ENCODE measurements at places on chromosomes 16 and 17.

DNA sequence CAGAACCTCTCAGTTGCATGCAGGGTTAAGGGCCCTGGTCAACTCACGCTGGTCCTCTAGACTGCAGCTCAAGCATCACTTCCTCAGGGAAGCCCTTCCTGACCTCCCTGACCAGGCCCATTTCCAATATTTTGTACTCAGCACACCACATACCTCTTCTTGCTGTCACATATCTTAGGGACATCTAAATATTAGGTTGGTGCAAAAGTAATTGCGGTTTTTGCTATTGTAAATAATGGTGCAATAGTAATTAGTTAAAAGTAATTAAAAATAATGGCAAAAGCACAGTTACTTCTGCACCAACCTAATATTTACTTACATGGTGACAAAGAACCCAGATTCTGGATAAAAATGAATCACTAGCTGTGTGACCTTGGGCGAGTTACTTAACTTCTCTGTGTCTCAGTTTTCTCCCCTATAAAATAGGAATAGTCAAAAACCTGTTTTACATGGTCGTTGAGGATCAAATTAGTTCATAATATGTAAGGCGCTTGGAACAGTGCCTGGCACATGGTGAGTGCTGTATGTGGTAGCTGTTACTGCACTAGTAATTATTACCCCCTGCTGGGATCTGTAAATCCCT, 177.4 kb downstream of the PRKCB start:
- DNase-seq, result no peak

GRCh38 chr16:60318486-60318885, 1584.4 kb upstream of the GOT2 start:
- no peak for DNase-seq

GRCh38 chr16:10314811-10315210, 71.0 kb upstream of the ATF7IP2 start:
- DNase-seq, result peak; percentile 24

DNA sequence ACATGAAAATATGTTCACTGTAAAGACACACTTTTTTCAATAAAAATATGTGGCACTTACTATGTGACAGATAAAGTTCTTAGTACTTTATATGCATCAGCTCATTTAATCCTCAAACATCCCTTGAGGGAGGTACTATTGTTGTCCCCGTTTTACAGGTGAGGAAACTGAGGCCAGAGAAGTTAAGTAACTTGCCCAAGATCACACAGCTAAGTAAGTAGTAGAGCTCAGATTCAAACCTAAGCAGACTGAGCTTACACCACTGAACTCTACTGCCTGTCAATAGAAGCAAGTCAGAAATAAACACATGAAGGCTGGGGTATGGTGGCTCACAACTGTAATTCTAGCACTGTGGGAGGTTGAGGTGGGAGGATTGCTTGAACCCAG, 13.9 kb downstream of the CDH3 start:
- DNase-seq, result no peak

- DNase-seq, result peak; percentile 37
Measured at GRCh38 chr16:25011891-25012514, 3.2 kb downstream of the ARHGAP17 start.

Data from amniotic epithelial cell (primary cell).